ENCODE measurements at places on chromosomes 1 and 21. TPM values are rescaled to one million over a fixed set of nuclear protein-coding genes. Genes with fewer than 3 reads are reported as not detected.

TRIM62 gene
- 10.3 TPM for total RNA-seq

OR14A2 gene
- not detected for total RNA-seq

MPZ gene
- 4.7 TPM for total RNA-seq

DNASE2B gene
- total RNA-seq, result not detected

BSND gene
- total RNA-seq, result not detected

RNU1-3 gene
- total RNA-seq, result under 0.01 TPM

WNT2B gene
- total RNA-seq, result 4.4 TPM

F13B gene
- total RNA-seq, result not detected

CRNN gene
- not detected for total RNA-seq

CLDN14 gene
- 7.9 TPM for total RNA-seq

TRIM46 gene
- total RNA-seq, result 9.9 TPM

LCE1B gene
- not detected for total RNA-seq

AMY1B gene
- not detected for total RNA-seq

PRR9 gene
- total RNA-seq, result not detected

FCGR2B gene
- not detected for total RNA-seq

TNFAIP8L2 gene
- not detected for total RNA-seq

ADORA1 gene
- total RNA-seq, result 8.6 TPM

CD247 gene
- total RNA-seq, result not detected

All from glomerular endothelial cell (primary cell).